Stimulated activated CD4-positive, alpha-beta T cell treated with anti-CD3 and anti-CD28 coated beads, Interleukin-1b, Interleukin-23, amount 100 ng/mL, for 4 hours (primary cell): ENCODE measurements at places on chromosomes 5 and 9.

DNA sequence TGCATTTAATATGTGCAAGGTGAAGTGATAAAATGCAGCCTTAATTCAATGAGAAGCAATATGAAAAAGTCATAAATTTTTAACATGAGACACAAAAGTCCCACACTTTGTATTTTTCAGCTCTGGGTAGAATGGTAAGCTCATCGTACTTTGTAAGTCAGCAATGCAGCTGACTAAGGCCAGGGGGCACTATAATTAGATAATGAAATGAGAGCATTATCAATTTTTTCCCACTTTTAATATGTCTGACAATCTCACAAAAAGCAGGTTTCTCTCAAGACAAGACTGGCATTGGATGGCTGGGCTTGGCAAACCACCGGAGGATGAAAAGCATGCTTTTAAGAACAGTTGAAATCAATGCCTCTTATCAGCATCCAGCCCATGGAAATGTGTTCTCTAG is 162.8 kb downstream of the FAM174A start:
- DNase-seq, result no peak

DNA sequence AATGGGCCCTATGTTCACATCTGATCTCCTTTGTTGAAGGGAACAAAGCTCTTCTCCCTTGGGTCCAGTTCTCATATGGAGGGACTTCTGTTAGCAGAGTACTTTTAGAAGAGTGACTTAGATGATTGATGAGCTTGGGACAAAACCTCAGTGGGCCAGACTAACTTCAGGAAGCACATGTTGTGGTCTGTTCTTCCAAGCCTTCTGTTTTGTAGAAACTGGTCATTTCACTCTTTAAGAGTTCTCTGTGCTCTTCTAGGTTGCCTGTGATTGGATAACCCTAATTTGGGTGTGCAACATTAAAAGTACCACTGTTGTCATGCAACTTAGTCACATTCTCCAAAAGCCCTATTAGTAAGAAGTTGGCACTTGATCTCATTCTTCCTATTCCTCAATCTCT is 183.5 kb upstream of the ACO1 start:
- no peak for DNase-seq

DNA sequence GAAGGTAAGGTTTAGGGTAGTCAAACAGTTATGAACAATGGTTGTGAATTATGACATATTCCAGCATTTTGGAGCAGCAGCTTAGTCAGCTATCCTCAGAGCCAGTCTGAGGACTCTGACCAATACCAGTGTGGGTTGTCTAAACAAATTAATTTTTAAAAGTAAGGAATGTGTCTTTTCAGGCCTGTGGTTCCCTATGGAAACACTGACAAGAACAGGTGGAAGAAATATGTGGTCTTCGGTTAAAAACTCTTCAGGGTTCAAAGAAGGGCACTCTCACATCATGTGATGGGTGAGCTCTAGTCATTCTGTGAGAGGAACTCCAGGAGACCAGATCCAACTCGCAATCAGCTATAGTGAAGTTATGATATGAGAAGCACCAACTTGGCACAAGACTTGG is 33.5 kb upstream of the ALDOB start:
- no peak for DNase-seq

GRCh38 chr5:144547098-144547499 is 376.4 kb downstream of the KCTD16 start:
- DNase-seq, result no peak
